ENCODE measurements at places on chromosomes 1 and 21.

- H3K4me3 ChIP-seq: no peak overlapping the region
- no peaks in the 10 kb centered on the region for H3K36me3 ChIP-seq
- no peaks in the 10 kb centered on the region for H3K27me3 ChIP-seq
- H3K4me1 ChIP-seq: no peaks in the 10 kb centered on the region
- no peak overlapping the region for H3K27ac ChIP-seq
- no peak for DNase-seq
These were observed 284.5 kb upstream of the USP25 start for GRCh38 chr21:15445327-15445726.

GRCh38 chr1:57262472-57262871, 161.4 kb downstream of the DAB1 start:
- H3K4me3 ChIP-seq: no peak overlapping the region
- H3K36me3 ChIP-seq: no peaks in the 10 kb centered on the region
- H3K27ac ChIP-seq: no peak overlapping the region
- peaks cover 13% of the 10 kb centered on the region for H3K27me3 ChIP-seq

DNA sequence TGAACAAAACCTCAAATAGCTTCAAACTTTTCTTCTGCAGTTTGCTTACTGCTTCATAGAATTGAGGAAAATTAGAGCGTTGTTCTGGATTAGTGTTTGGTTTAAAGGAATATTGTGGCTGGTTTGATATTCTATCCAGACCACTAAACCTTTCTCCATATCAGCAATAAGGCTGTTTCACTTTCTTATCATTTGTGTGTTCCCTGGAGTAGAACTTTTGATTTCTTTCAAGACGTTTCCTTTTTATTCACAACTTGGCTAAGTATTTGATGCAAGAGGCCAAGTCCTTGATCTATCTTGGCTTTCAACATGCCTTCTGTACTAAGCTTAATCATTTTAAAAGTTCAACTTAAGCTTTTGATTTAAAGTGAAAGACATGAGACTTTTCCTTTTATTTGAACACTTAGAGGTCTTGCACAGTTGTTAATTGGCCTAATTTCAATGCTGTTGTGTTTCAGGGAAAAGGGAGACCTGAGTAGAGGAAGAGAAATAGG, 359.1 kb downstream of the S1PR1 start:
- H3K36me3 ChIP-seq: no peaks in the 10 kb centered on the region
- no peak overlapping the region for H3K4me3 ChIP-seq
- no peaks in the 10 kb centered on the region for H3K4me1 ChIP-seq
- H3K27ac ChIP-seq: no peak overlapping the region

GRCh38 chr1:73516451-73516850, 681.5 kb downstream of the LRRIQ3 start:
- H3K27me3 ChIP-seq: no peaks in the 10 kb centered on the region
- H3K4me1 ChIP-seq: no peaks in the 10 kb centered on the region
- H3K27ac ChIP-seq: no peak overlapping the region
- DNase-seq: no peak
- no peaks in the 10 kb centered on the region for H3K36me3 ChIP-seq
- H3K4me3 ChIP-seq: no peak overlapping the region

- H3K4me1 ChIP-seq: no peaks in the 10 kb centered on the region
- no peak overlapping the region for H3K4me3 ChIP-seq
- H3K36me3 ChIP-seq: no peaks in the 10 kb centered on the region
- DNase-seq: no peak
- H3K27me3 ChIP-seq: peaks cover 46% of the 10 kb centered on the region
- H3K27ac ChIP-seq: no peak overlapping the region
These were observed 42.5 kb upstream of the POGK start for GRCh38 chr1:166796620-166797236.

DNA sequence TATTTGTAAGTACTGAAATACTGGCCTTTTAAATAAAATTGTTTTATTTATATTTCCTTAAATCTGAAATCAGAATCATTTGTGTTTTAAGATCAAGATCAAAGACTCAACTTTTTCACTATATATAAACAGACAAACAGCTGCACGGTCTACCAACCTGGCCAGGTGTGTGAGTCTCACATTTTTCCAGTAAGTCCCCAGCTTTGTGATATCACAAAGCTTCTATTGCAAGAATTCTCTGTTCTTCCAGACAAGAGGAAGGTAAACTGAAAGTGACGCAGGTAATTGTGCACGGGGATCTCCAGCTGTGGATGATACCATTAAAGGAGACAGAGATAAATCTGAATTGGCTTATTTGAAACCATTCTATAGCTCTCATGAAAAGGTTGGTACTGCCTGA, 41.2 kb upstream of the CYP2J2 start:
- peaks cover 8% of the 10 kb centered on the region for H3K27me3 ChIP-seq
- no peaks in the 10 kb centered on the region for H3K4me1 ChIP-seq
- no peak overlapping the region for H3K4me3 ChIP-seq
- no peaks in the 10 kb centered on the region for H3K36me3 ChIP-seq

DNA sequence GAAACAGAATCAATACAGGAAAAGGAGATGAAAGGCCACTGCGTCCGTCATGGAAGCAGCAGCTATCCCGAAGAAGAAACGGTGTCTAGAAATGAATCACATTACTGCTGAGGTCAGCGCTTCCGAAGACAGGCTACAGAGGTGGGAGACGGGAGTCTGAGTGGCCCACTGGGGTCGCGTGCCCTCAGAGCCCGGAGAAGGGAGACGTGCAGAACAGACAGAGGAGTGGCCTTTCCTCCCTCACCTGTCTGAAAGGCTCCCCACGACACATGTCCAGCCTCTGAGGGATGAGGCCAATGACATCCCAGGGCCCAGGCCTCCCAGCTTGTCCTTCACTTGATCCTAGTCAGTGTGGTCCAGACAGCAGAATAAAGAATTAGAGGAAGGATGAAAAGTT, 35.9 kb downstream of the VPS26C start:
- H3K4me3 ChIP-seq: no peak overlapping the region
- no peaks in the 10 kb centered on the region for H3K4me1 ChIP-seq
- H3K36me3 ChIP-seq: peaks cover 11% of the 10 kb centered on the region

All from PC-3 (cell line).